ENCODE measurements at places on chromosomes 7 and 10.

GRCh38 chr7:47721670-47722069 lies 139.8 kb upstream of the TNS3 start:
- no peak for DNase-seq

DNA sequence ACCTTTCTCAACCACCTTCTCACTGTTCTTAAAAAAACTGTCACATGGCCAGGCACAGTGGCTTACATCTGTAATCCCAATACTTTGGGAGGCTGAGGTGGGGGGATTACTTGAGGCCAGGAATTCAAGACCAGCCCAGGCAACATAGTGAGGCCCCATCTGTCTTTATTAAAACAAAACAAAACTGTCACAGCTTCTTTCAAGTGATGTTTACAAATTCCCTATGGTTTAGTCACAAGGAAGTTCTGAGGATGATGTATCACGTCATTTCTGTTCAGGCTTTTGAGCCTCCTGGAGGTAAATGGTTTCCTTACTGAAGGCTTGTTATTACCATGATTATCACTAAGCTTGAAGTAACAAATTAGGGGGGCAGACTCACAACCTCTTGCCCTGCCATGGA lies 186.2 kb downstream of the CFTR start:
- DNase-seq: no peak

GRCh38 chr10:97726636-97727178 lies 10.2 kb upstream of the ZFYVE27 start:
- DNase-seq: no peak

- DNase-seq: no peak
Observed at GRCh38 chr7:115940460-115941060, 90.0 kb downstream of the TFEC start.

GRCh38 chr10:53209944-53210611 lies 437.5 kb upstream of the MBL2 start:
- DNase-seq: no peak

GRCh38 chr7:50330254-50330653 lies 25.7 kb downstream of the IKZF1 start:
- no peak for DNase-seq

DNA sequence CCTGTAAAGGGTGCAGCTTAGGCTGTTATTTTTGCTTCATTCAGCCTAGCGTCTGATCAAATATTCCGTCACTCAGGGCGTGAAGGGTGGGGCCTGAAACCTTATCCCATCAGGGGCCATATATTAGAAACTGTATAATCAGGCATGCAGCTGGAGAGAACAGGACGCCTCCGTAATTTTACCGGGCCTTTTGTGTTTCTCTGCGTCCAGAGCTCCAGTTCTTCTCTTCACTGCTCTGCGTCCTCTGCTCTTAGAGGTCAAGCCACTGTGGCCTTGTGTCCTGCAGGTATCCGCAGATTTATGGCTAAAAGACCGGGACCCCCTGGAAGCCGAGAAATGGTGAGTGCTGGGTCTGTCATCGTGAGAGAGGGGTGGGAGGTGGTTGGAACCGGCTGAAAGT lies at the start of gene ZNF735:
Gene ZNF735 (plus strand): TSS at position 301 of the 400 bp plus-strand sequence. CDS start 0 bp downstream, at position 301.
- no peak for DNase-seq

- no peak for DNase-seq
Observed at GRCh38 chr7:44391746-44392617, 66.6 kb upstream of the CAMK2B start.

DNA sequence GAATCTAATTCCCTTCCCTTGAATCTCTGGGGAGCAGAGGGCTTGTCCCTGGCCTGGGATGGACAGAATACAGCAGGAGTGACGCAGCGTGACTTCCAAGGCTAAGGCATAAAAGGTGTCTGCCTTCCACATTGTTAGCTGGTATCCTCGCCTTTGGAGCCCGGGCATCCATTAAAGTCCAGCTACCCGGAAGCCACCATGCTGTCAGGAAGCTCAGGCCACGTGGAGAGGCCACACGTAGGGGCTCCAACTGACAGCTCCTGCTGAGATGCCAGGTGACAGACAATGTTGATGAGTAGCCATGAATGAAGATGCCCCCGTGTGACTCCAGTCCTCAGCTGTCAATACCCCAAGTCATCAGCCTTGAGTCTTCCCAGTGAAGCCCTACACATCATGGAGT lies 99.9 kb downstream of the OAT start:
- DNase-seq: no peak

DNA sequence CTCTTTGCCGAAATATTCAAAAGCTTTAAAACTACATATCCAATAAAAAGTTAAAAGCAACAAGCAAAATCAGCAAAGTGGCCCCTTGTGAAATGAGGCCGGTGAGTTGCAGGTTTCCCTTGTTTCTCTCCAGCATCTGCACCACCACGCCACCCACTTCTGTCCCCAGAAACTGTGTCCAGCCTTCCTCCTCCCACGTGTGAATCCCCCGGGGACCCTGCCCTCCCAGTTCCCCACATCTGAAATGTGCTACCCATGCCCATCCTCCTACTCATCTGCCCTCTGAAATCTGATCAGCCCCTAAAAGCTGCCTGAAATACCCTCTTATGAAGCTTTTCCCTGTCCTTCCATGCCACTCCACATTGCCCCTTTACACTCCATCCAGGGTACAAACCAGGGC lies 3.8 kb downstream of the ALOX5 start:
- no peak for DNase-seq

DNA sequence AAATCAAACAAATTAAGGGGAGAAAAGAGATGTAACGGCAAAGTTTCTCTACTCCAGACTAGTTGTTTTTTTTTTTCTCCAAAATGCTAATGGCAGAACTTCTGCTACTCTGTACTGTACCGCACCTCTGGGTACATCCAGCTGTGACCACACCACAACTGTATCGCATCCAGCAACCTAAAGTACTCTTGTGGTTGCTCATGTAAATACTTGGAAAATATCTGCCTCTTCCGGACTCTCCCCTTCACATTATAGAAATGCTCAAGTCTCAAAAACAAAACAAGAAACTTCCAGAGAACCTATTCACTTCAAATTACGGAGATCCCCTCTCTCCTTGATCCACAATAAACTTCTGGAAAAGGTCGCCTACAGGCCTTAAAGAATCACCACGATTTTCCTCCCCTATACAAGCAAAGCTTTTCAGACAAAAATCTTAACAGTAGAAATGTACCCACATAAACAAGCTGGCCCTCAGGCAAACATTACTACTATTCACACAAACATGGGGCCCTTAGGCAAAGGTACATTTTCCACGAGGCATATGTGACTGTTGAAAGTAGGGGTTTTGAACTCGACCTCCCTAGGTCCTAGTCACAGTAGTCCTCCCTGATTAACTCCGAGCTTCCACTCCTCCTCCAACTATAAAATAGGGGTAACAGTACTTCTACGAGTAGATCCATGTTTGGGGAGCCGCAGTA lies 222.9 kb upstream of the MKLN1 start:
- DNase-seq: no peak

- DNase-seq: no peak
Observed at GRCh38 chr10:99927721-99928280, 81.9 kb downstream of the DNMBP start.

DNA sequence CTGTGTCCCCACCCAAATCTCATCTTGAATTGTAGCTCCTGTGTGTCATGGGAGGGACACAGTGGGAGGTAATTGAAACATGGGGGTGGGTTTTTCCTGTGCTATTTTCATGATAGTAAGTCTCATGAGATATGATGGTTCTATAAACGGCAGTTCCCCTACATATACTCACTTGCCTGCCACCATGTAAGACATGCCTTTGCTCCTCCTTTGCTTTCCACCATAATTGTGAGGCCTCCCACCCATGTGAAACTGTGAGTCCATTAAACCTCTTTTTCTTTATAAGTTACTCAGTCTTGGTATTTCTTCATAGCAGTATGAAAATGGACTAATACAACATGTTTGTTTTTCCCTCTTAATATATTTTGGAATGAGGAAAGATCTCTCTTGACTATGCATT lies 24.5 kb upstream of the TBXAS1 start:
- no peak for DNase-seq

- no peak for DNase-seq
Observed at GRCh38 chr10:35400595-35401268, 64.4 kb downstream of the CCNY start.
